ENCODE measurements at places on chromosomes 1 and 21. TPM values are rescaled to one million over a fixed set of nuclear protein-coding genes. Genes with fewer than 3 reads are reported as not detected.

The PADI3 gene
- not detected for total RNA-seq

- no peak for DNase-seq
- H3K4me1 ChIP-seq: peaks cover 5% of the 10 kb centered on the region
- no peak overlapping the region for H3K27ac ChIP-seq
- H3K27me3 ChIP-seq: peaks cover 76% of the 10 kb centered on the region
- H3K4me3 ChIP-seq: no peak overlapping the region
These were observed 6.1 kb downstream of the SORT1 start for GRCh38 chr1:109391626-109392025.

DNA sequence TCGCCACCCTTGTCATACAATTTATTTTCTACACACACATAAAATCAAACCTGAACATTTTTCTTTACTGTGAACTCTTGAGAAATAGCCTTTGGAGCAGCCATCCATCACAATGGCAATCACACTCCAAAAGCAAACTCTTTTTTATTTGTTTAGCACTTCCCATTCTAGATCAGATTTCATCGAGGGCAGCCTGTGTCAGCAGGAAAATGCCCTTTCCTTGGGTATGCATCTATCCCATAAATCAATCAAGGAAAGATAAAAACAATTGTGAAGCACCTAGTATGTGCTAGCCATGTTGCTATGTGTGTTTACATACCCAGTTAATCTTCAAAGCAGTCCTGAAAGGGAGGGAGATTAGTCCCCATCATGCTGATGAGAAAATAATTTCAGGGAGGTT lies 484.1 kb upstream of the USP24 start:
- peaks cover 24% of the 10 kb centered on the region for H3K27me3 ChIP-seq
- H3K4me3 ChIP-seq: no peak overlapping the region
- DNase-seq: no peak
- H3K27ac ChIP-seq: no peak overlapping the region

The CELA3B gene
- not detected for total RNA-seq

- DNase-seq: no peak
- peaks cover 54% of the 10 kb centered on the region for H3K4me1 ChIP-seq
- no peaks in the 10 kb centered on the region for H3K27me3 ChIP-seq
- H3K27ac ChIP-seq: peak overlapping the region; percentile 99
- H3K36me3 ChIP-seq: peaks cover 2% of the 10 kb centered on the region
These were observed 34.3 kb upstream of the CACYBP start for GRCh38 chr1:174965362-174966007.

The VWA1 gene
- not detected for total RNA-seq

DNA sequence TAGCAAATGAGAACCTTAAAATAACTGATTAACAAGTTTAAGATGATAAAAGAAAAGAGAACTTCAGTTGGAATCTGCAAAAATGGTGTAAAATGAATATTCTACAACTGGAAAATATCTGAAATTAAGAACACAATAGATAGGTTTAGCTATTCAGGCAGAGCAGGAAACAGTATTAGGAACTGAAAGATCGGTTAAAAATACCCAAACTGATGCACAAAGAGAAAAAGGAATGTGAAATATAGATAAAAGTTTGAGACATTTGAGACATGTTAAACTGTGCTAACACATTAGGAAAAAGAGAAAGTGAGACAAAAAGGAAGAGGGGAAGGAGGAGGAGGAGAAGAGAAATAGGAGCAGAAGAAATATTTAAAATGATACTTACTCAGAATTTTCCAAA lies 12.1 kb downstream of the CD55 start:
- no peaks in the 10 kb centered on the region for H3K27me3 ChIP-seq
- peak overlapping the region; percentile 54 for H3K27ac ChIP-seq
- H3K36me3 ChIP-seq: peaks cover 22% of the 10 kb centered on the region
- no peak for DNase-seq
- peaks cover 34% of the 10 kb centered on the region for H3K4me1 ChIP-seq

- no peak overlapping the region for H3K27ac ChIP-seq
- no peak for DNase-seq
- H3K4me1 ChIP-seq: peaks cover 8% of the 10 kb centered on the region
- no peak overlapping the region for H3K4me3 ChIP-seq
- H3K27me3 ChIP-seq: peaks cover 61% of the 10 kb centered on the region
These were observed 505 bp downstream of the LMOD1 start for GRCh38 chr1:201945863-201946223.

The USH2A gene
- total RNA-seq: not detected

- no peak overlapping the region for H3K4me3 ChIP-seq
- no peak overlapping the region for H3K27ac ChIP-seq
- no peaks in the 10 kb centered on the region for H3K27me3 ChIP-seq
- H3K4me1 ChIP-seq: no peaks in the 10 kb centered on the region
- DNase-seq: no peak
These were observed 546.2 kb upstream of the ADGRL2 start for GRCh38 chr1:81254560-81254959.

DNA sequence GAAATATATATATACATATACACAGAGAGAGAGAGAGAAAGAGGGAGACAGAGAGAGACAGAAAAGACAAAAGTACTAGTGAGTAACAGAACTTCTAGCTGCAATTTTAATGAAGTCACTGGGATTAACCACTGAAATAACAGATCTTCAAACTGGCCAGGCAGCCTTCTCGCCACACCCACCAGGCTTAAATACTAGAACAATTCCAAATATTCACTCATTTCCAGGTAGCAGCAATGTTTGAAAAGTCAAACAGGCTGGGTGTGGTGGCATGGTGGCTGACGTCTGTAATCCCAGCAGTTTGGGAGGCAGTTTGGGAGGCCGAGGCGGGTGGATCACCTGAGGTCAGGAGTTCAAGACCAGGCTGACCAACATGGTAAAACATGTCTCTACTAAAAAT lies 5.2 kb downstream of the PRDX1 start:
- H3K27ac ChIP-seq: peak overlapping the region; percentile 34
- no peak overlapping the region for H3K4me3 ChIP-seq
- no peaks in the 10 kb centered on the region for H3K27me3 ChIP-seq
- H3K4me1 ChIP-seq: peaks cover 22% of the 10 kb centered on the region

- no peak overlapping the region for H3K27ac ChIP-seq
- peaks cover 2% of the 10 kb centered on the region for H3K4me1 ChIP-seq
- DNase-seq: peak; percentile 47
- H3K27me3 ChIP-seq: no peaks in the 10 kb centered on the region
- no peak overlapping the region for H3K4me3 ChIP-seq
These were observed 834 bp upstream of the ELF3 start for GRCh38 chr1:202009326-202010179.

DNA sequence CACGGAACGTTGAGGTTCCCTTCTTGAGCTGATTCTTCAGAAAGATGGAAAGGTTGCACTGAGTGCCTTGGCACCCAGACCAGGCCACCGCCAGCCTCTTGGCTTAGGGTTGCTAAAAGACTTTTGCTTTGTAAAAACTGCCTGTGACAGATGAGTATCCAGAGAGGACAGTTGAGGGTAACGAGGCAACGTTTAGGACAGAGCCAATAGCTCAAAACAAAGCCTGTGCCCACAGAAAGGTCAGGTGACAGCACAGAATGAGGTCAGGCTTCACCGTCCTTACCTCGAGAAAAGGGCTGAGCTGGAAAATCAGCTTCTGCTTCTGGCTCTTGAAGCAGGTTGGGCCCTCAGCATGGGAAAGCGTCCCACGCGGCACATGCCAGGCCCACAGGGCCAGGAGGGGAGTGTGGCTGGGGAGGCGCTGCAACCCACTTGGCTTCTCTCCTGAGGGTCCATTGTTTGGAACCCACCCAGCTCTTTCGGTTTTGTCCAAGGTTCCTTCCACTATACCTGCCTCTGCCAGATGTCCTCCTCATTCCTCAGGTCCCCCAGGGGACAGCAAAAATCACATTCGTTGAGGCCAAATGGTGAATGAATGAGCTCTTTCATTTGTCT lies 55.5 kb downstream of the SCCPDH start:
- H3K4me3 ChIP-seq: no peak overlapping the region
- H3K27me3 ChIP-seq: no peaks in the 10 kb centered on the region
- H3K36me3 ChIP-seq: peaks cover under 1% of the 10 kb centered on the region
- H3K4me1 ChIP-seq: peaks cover 4% of the 10 kb centered on the region

The CR1 gene
- 28.3 TPM for total RNA-seq

The MSH4 gene
- 0.26 TPM for total RNA-seq

DNA sequence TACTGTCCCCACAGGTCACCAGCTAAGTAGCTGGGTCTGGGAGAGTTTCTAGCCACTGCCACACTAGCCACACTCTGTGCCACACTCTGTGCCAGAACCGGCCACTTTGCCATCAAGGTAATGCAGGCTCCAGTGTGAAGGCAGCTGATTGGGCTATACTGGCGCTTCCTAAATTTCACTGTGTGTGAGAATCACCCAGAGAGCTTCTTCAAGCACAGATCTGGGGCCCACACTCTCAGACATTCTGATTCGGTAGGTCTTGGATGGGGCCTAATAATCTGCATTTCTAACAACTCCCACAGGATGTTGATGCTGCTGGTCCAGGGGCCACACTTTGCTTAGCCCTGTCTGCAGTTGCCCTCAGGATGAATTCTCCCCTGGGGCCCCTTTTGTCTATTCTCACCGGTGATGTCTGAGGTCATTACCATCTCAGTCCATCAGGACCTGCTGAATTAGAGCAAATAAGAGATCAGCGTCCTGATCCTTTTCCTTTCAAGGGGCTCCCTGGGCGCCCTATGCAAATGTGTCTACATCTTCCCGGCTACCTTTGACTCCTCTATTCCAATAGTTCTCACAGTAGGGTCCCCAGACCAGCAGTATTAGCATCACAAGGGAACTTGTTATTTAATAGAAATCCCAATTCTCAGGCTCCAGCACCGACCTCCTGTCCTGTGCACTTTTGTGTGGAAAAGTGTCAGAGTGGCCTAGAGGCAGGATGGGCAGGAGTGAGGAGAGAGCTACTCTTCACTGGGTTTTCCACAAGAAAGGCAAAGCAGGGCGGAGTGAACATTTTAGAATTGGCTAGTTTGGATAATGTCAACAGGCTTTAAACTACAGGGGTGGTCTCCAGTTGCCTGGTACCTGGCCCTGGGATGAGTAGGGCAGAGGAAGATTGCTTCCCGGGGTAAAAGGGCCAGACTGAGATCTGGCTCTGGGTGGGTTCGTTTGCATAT lies 24.7 kb upstream of the LRRN2 start:
- peaks cover 4% of the 10 kb centered on the region for H3K4me1 ChIP-seq
- H3K27me3 ChIP-seq: peaks cover 73% of the 10 kb centered on the region
- H3K4me3 ChIP-seq: no peak overlapping the region

DNA sequence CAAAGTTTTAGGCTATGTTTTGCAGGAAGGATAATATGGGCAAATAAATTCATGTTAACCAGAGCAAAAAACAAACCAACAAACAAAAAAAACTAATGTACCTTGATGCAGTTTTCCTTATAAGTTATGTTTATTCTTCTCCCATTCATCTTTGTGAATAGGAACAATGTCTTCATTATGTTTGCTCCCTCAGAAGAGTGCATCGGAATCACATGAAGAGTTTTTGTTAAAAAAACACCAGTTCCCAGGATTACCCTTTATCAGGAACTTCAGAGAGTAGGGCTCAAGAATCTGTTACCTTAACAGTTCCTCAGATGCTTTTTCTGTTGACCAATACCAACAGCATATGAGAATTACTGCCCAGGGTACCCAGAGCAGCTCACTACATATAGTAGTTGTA lies 14.6 kb upstream of the PRRC2C start:
- H3K4me3 ChIP-seq: no peak overlapping the region
- H3K4me1 ChIP-seq: peaks cover 2% of the 10 kb centered on the region
- H3K27ac ChIP-seq: no peak overlapping the region
- no peaks in the 10 kb centered on the region for H3K36me3 ChIP-seq
- H3K27me3 ChIP-seq: peaks cover 17% of the 10 kb centered on the region
- no peak for DNase-seq

GRCh38 chr21:42080788-42081083 lies 9.6 kb downstream of the UMODL1 start:
- H3K36me3 ChIP-seq: no peaks in the 10 kb centered on the region
- peaks cover 5% of the 10 kb centered on the region for H3K27me3 ChIP-seq
- H3K27ac ChIP-seq: no peak overlapping the region
- no peak for DNase-seq
